Sigmoid colon (tissue), 7 donors: ENCODE measurements at places on chromosomes 4 and X. TPM values are rescaled to one million over a fixed set of nuclear protein-coding genes. Genes with fewer than 3 reads are reported as not detected.
A peak's percentile ranks its signal among the peaks of the same experiment; 100 is the strongest.

GRCh38 chrX:129540722-129541184, 694 bp downstream of the OCRL start:
- H3K4me1 ChIP-seq, result no peaks in the 10 kb centered on the region
- peak overlapping the region; percentile 64 for H3K4me3 ChIP-seq
- peak overlapping the region; percentile 84 for H3K27ac ChIP-seq
- no peaks in the 10 kb centered on the region for H3K36me3 ChIP-seq
- DNase-seq, result peak; percentile 69
- no peaks in the 10 kb centered on the region for H3K27me3 ChIP-seq

GRCh38 chrX:139429913-139430312, 100.6 kb upstream of the F9 start:
- no peaks in the 10 kb centered on the region for H3K36me3 ChIP-seq
- no peaks in the 10 kb centered on the region for H3K4me1 ChIP-seq
- no peak overlapping the region for H3K4me3 ChIP-seq
- DNase-seq, result no peak
- no peaks in the 10 kb centered on the region for H3K27me3 ChIP-seq
- no peak overlapping the region for H3K27ac ChIP-seq

DNA sequence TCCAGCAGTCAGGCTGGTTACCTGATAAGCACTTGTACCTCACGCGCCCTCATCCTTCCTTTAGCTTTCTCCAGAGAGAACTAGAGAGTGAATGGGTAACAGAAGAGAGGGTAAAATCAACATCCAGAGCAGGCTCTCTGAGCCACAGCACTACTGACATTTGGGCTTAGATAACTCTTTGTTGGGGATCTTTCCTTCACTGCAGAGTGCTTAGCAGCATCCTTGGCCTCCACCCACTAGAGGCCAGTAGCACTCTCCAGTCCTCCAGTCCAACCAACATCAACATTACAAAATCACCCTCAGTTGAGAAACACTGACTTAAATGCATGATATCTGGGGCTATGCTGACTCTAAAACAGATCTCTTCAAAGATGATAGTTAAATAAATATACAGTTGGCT, 220.7 kb downstream of the TACR3 start:
- no peak overlapping the region for H3K27ac ChIP-seq
- H3K4me1 ChIP-seq, result no peaks in the 10 kb centered on the region
- DNase-seq, result no peak
- H3K4me3 ChIP-seq, result no peak overlapping the region

DNA sequence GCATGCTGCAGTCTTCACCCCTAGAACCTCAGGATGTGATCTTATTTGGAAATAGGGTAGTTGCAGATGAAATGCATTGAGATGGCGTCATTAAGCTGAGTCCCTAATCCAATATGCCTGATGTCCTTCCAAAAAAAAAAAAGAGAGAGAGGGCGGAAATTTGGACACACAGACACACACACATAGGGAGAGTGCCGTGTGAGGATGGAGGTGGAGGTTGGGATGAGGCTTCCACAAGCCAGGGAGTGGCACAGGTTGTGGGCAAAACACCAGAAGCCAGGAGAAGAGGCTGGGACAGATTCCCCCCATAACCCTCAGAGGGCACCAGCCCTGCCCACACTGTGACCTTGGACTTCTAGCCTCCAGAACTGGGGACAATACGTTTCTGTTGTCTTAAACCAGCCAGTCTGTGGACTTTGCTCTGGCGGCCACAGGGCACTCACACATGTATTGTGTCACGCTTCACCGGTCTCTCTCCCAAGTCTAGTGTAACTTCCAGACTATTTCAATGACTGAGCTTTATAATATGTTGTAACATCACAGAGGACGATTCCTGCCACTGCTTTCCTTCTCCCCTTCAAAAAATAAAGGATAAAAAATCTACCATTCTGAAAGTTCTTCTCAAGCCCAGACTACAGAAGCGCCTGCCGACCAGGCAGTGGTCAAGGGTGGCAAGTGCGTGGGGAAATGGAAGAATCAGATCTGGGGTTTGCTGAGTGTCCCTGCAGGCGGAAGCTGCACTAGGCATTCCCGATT, 35.8 kb upstream of the MAN2B2 start:
- no peaks in the 10 kb centered on the region for H3K36me3 ChIP-seq
- H3K27ac ChIP-seq, result no peak overlapping the region
- no peak for DNase-seq
- no peak overlapping the region for H3K4me3 ChIP-seq
- no peaks in the 10 kb centered on the region for H3K4me1 ChIP-seq

DNA sequence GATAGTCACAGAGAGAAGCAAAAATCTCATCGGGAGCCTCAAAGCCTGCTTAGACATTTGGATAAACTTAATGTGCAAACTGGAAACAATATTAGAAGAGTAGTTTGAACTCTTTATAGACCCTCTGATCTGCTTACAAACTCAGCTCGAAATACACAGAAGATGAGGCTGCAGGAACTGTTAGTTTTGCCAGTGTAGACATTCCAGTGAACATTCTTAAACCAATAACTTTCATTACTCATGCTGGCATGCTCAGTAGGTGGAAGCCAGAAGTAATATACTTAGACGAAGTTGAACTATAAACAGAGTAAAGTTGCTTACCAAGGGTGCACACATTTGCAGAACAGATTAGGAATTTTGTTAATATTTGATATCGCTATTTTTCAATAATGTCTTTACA, 303.5 kb downstream of the ANKRD50 start:
- H3K4me1 ChIP-seq, result peaks cover 21% of the 10 kb centered on the region
- DNase-seq, result no peak
- no peaks in the 10 kb centered on the region for H3K27me3 ChIP-seq
- H3K36me3 ChIP-seq, result no peaks in the 10 kb centered on the region

GRCh38 chr4:26071688-26072087, 157.7 kb downstream of the SMIM20 start:
- no peaks in the 10 kb centered on the region for H3K36me3 ChIP-seq
- H3K27ac ChIP-seq, result no peak overlapping the region
- DNase-seq, result no peak
- no peak overlapping the region for H3K4me3 ChIP-seq
- no peaks in the 10 kb centered on the region for H3K27me3 ChIP-seq

MAGEA11 gene
- not detected for total RNA-seq

MTM1 gene
- 23.5 TPM for total RNA-seq

- no peaks in the 10 kb centered on the region for H3K27me3 ChIP-seq
- no peak overlapping the region for H3K4me3 ChIP-seq
- DNase-seq, result no peak
These were observed 77.9 kb upstream of the NAP1L5 start for GRCh38 chr4:88775529-88775928.

GRCh38 chrX:10050481-10050880, 83.3 kb downstream of the CLDN34 start:
- H3K27ac ChIP-seq, result peak overlapping the region; percentile 48
- DNase-seq, result no peak
- H3K27me3 ChIP-seq, result no peaks in the 10 kb centered on the region
- H3K4me1 ChIP-seq, result peaks cover 69% of the 10 kb centered on the region

DNA sequence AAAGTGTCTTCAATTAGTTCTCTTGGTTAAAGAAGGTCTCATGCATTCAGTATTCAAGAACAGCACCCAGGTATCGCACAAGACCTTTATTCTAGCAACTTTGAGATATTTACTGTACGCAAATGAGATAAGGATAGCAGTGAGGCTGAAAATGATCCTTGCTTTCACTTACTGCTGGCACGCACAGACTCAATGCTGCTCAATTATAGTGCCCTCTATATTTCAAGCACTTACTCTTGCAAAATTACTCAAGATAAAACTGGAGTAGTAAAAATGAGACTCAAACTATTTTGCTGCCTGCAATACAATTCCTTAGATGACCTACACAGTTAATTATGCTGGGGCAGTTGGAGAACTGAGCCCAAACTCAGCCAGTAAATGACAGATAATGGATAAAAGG, 60.9 kb downstream of the ADGRA3 start:
- DNase-seq, result no peak
- no peaks in the 10 kb centered on the region for H3K27me3 ChIP-seq
- no peak overlapping the region for H3K27ac ChIP-seq
- no peaks in the 10 kb centered on the region for H3K36me3 ChIP-seq
- no peaks in the 10 kb centered on the region for H3K4me1 ChIP-seq
